Umbilical cord (tissue), 2 donors: ENCODE measurements at places on chromosomes 1 and 21. TPM values are rescaled to one million over a fixed set of nuclear protein-coding genes. Genes with fewer than 3 reads are reported as not detected.

Gene LCE1F
- not detected for total RNA-seq

Gene RSPO1
- total RNA-seq, result 0.24 TPM

Gene TRABD2B
- total RNA-seq, result 2.4 TPM

Gene SPATA45
- total RNA-seq, result not detected

Gene KDF1
- 3.1 TPM for total RNA-seq

Gene TMPRSS2
- total RNA-seq, result 2.6 TPM

Gene FAM167B
- not detected for total RNA-seq

Gene GRIK1
- total RNA-seq, result 5.1 TPM

Gene ID3
- 151 TPM for total RNA-seq

Gene LYPD8
- total RNA-seq, result not detected

Gene FASLG
- total RNA-seq, result 1.4 TPM

Gene ITLN2
- total RNA-seq, result not detected

Gene MTARC1
- total RNA-seq, result 7.7 TPM

Gene EPHA8
- total RNA-seq, result 4.3 TPM

Gene PCP4L1
- total RNA-seq, result 8.2 TPM

Gene BMP8A
- not detected for total RNA-seq
